ENCODE measurements at places on chromosomes 7 and 10.

GRCh38 chr10:72049969-72050781 is 38.2 kb downstream of the SPOCK2 start:
- DNase-seq: no peak

DNA sequence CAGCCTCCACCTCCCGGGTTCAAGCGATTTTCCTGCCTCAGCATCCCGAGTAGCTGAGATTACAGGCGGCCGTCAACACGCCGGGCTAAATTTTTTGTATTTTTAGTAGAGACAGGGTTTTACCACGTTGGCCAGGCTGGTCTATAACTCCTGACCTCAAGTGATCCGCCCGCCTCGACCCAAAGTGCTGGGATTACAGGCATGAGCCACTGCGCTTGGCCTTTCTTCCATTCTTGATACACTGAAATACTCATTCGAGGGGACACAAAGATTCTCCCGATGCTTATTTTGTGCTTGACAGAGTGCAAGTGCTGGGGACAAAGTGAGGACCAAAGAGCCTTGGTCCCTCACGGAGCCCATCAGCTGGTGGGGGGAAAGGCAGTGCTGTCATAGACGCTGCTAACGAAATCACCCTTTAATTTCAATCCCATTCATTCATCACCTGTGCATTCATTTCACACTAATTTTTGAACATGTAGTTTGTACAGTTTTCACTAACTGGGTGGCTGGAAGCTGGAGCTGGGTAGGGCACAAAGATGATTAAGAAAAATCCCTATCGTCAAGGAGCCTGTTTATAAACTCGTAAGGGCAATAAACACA is 621 bp upstream of the FAM133B start:
- no peak for DNase-seq

GRCh38 chr10:124688386-124688785 is 55.8 kb downstream of the FAM53B start:
- DNase-seq: no peak

- DNase-seq: no peak
Measured at GRCh38 chr10:90930971-90931871, 10.3 kb upstream of the ANKRD1 start.

DNA sequence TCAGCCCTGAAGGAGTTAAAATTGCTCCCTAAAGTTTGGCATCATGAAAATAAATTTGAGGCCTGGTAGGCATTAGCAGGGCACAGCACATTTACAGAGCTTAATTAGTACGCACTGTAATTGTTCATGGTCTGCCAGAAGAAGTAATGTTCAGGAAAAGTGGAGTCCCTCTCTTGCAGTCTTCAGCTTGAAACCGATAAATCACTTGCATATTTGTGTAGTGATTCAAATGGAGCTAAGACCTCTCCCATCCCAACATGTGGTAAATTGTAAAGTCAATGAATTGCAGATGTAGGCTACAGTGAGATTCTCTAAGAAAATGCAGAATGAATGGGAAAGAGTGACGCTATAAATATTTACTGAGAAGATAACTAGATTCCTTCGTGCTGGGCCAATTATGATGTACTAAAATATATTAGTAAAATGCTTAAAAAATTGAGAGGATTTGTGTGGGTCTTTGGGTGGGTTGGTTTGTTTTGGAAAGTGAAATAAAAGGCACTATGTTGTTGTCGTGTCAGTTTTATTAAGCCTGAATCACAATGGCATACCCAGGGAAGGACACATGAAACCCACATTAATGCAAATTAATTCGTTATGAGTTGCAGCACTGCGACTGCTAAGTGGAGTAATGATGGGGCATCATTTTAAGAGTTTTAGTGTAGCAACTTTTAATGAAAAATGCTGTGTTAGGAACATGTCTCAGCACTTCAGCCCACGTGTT is 8.4 kb downstream of the TCF7L2 start:
- no peak for DNase-seq

GRCh38 chr10:132107949-132108877 is 42.5 kb downstream of the JAKMIP3 start:
- DNase-seq: no peak

DNA sequence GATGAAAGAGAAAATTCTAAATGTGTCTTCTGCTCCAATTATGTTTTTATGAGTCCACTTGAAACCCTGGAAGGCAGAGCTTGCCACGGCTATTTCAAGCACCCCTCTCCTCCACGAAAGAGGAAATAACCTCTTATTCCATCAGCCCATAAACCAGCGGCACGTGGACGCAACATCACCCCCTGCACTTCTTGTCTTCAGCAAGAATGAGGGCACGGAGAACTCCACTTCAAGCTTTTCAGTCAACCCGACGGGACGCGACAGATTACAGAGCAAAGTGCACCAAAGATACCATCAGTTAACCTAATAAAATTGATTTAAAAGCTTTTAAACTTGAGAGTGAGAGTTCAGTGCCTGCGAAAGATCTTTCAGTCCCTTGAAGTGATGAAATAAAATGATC is 406.3 kb downstream of the GALNT17 start:
- DNase-seq: no peak

GRCh38 chr10:68470300-68470699 is 1.5 kb downstream of the DNA2 start:
- DNase-seq: peak; percentile 11

DNA sequence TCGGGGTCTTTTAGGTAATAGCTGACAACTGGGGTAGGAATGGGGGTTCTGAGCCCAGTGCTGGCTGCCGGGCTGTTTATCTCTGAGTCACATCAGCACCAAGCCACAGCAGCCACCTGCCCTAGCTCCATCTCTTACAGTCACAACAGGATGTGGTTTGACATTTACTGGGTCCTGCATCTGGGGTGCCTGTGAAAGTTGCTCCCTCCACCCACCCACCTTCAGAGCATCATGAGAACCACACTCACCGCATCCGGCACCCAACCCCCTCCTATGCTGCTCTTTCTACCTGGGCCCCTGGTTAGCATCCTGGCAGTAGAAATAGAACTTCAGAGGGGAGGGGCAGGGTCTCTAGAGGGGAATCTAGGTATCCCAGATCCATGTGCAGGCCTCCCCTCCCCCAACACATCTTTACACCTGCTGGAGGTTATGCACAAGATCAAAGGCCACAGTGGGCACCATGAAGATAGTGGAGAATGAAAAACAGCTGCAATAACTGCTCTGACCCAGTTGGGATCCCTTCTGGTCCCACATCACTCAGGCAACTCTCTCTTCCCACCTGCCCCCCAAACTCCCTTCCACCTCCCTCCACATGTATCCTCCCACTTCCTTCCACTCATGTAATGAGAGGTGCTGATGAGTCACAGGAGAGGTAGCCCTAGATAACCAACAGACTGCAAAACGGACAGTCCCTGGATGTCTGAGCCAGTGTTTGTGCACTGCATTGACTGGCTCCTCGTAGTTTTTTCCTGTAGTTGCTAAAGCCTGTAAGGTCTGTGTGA is 38.2 kb downstream of the PRSS2 start:
- DNase-seq: peak; percentile 80

GRCh38 chr7:66558660-66559465 is 69.8 kb upstream of the KCTD7 start:
- no peak for DNase-seq

- DNase-seq: no peak
Measured at GRCh38 chr7:90869335-90869734, 273.2 kb downstream of the CDK14 start.

DNA sequence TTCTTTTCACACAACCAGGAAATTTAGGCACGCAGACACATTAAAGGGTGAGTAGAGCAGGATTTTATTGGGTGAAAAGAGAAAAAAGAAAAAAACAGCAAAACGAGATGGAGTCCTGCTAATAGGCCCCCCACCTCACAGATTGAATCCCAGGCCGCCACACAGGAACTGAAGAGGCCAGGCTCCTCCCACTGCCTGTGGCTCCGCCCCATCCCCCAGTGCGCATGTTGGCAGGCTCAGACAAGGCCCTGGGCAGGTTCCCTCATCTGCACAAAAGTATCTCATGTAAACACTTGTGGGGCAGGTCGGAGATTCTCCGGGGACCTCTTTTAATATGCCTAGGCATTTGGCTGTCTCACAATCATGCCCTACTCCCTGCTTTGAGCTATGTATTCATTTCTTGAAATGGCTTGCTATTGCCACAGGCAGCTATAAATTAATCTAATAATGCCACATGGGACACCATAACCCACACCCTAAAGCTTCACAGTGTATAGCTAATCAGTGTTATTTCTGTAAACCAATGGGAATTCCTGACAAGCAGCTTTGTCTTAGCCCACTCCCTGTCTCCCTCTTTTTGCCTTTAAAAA is 76.2 kb upstream of the KIF5B start:
- no peak for DNase-seq

Data from hematopoietic multipotent progenitor cell treated with erythropoietin and hydrocortisone succinate and interleukin-3 and kit ligand, for 6 days (in vitro differentiated cells).